Left kidney (tissue), 8 donors: ENCODE measurements at places on chromosomes 12 and 14.

- DNase-seq: no peak
Observed at GRCh38 chr12:127150028-127150427, 1116.9 kb upstream of the TMEM132C start.

DNA sequence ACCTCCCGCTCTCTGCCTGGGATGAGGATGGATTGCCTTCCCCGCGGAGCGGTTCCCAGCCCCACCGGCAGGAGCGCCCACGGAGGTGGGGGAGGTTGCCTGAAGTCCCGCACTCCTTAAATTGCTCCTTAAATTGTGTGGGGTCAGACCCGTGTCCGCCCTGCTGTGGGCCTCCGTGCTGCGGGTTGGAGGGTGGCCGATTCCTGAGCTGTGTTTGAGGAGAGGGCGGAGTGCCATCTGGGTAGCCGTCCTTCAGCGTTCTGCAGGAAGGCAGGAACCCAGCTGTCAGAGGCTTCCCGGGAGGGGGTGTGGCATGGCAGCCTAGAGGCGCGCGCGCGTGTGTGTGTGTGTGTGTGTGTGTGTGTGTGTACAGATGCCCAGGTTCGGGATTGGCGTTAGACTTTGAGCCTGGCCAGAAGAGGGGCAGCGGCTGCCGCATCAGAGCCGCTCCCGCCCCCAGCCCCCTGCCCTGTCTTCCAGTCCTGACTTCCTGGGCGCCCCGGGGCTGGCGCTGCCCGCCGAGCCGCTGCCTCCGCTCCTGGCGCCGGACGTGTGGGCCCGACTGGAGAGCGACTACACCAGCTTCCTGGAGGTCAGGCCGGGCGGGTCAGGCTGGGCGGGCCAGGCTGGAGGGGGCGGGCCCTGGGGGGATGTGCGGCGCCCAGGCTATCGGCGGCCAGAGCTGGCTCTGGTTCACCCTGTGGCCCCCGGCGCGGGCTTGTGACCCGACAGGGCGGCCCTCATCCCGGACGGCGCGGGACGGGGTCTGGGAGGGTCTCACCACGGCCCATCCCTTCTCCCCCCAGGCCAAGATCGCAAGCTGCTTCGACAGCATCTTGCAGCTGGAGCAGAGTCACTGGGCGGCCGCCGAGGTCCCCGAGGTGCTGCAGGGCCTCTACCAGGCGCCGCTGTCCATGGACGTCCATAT lies 9.2 kb downstream of the EXOC3L4 start:
- no peak for DNase-seq

- no peak for DNase-seq
Observed at GRCh38 chr12:128098730-128099129, 168.2 kb upstream of the TMEM132C start.

DNA sequence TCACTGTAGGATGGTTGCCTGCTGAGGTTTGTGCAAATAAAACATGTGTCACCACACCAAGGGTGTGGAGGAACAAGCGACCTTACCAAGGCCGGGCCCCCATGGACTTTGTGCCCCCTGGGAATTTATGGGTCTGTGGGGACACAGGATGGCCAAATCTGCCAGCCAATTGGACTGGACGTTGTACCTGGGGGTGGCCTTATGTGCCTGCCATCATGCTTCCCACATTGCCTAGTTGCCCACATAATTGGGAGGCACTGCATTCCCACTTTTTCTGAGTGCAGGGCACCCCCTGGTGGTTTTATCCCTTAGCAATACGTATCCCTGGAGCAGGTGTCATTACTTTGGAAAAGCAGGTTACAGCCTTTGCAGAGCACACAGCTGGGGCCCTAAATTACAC lies 92.6 kb upstream of the TMPO start:
- no peak for DNase-seq

GRCh38 chr14:79279645-79280597 lies 931.4 kb downstream of the DIO2 start:
- no peak for DNase-seq

GRCh38 chr14:101227611-101228594 lies 324.4 kb upstream of the RTL1 start:
- no peak for DNase-seq

DNA sequence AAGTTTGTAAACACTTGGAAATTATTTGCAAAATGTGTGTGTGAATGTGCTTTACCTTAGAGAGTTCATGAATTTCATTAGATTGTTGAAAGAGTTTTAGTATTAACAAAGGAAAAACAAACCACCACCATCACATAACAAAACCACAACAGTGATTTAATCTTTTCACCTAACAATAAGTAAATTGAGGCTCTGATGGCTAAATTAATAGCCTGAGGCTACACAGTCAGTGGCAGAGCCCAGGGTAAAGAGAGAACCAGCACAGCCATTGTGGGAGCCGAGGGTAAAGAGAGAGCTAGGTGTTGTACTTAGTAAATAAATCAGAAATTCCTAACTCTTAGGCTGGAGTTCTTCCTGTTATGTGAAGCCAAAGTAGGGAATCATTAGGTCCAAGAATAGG lies 51.2 kb upstream of the CAPRIN2 start:
- no peak for DNase-seq
